ENCODE measurements at places on chromosomes 5 and 9.
A peak's percentile ranks its signal among the peaks of the same experiment; 100 is the strongest.

- no peak for DNase-seq
Measured at GRCh38 chr5:6830643-6831239, 117.5 kb downstream of the TENT4A start.

- peak; percentile 83 for DNase-seq
Measured at GRCh38 chr5:141512390-141512910, 23.6 kb downstream of the PCDHGC5 start.

- DNase-seq = no peak
Measured at GRCh38 chr9:98887918-98888510, 55.7 kb upstream of the COL15A1 start.

- DNase-seq = no peak
Measured at GRCh38 chr9:77899679-77900354, 131.8 kb downstream of the GNAQ start.

DNA sequence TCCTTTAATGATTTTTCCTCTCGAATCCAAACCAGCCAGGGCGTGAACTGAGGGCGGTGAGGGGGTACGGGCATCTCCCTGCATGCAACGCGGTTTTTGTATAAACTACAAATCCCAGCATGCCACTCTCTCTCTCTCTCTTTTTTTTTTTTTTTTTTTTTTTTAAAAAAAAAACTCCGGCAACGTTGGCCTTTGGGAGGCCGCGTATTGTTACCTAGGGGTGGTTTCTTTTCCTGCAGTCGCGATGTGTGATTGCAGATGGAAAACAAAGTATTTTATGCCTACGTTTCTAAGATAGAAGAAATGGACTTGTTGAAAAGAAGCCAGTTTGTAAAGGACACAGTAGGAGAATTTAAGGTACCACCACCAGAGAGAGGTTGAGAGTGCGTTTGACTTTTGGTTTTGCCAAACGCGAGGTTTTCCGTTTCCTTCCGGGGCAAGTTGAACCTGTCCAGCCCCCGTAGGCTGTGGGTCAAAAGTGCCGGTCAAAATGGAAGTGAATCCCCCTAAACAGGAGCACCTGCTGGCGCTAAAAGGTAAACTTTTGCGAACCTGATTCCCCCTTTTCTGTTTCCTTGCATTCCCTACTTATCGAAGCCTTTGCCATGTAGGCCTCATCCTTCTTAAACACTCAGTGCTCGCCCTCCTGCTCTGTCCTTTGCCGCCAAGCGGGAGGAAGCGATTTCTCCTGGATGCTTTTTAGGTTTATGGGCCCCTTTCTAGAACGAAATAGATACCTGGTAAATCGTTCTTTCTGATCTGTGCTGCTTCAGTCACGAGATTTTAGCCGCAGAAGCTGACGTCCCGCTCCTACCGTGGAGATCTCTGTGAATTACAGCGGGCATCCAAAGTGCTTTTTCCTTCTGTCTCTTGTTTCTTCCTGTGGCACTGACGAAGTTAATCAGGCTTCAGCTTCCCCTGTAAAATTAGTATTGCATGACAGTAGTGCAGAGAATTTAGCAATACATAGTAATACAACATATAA lies at the start of the genes SHLD3 and TRAPPC13:
TSS of gene SHLD3 (plus strand) at position 457 of the 985 bp plus-strand sequence. CDS start 4,561 bp downstream, outside the sequence.
TSS of gene TRAPPC13 (plus strand) at position 457 of the 985 bp plus-strand sequence. CDS start at position 491, 34 bp downstream.
- peak; percentile 56 for DNase-seq

DNA sequence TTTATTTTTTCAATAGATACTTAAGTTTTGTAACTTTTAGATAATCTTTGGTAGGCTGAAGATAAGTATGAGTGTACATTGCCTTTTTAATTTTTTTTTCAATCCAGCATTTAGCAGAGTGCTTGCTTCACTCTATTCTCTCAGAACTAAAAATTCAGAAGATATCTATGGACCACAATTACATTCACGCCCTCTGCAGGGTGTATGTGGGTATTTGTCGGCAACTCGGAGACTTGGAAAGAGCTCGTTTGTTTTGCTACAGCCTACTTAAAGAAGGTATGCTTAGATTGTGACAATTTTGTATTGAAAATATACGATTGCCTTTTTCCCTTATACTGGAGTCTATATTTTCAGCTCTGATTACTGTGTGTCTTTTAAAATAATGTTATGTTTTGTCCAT lies 43.8 kb downstream of the ICE1 start:
- no peak for DNase-seq
